ENCODE measurements at places on chromosomes 7 and 10.

DNA sequence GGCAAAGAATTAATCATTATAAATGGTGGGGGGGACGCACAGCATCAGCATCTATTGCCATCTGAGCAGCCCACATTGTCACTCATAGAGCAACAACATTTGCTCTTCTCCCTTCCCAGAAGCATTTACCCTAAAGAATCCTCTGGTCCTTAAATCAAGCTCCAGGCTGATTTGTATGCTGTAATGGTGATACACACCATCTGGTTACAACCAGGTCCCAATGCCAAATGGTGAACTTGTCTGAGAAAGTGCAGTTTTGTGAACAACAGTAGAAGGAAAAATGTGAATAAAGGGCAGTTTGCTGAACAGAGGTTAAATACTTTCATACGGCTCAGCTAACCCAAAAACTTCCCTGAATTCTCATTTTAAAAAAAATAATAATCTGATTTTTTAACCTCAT is 38.8 kb upstream of the TCF7L2 start:
- DNase-seq = no peak

DNA sequence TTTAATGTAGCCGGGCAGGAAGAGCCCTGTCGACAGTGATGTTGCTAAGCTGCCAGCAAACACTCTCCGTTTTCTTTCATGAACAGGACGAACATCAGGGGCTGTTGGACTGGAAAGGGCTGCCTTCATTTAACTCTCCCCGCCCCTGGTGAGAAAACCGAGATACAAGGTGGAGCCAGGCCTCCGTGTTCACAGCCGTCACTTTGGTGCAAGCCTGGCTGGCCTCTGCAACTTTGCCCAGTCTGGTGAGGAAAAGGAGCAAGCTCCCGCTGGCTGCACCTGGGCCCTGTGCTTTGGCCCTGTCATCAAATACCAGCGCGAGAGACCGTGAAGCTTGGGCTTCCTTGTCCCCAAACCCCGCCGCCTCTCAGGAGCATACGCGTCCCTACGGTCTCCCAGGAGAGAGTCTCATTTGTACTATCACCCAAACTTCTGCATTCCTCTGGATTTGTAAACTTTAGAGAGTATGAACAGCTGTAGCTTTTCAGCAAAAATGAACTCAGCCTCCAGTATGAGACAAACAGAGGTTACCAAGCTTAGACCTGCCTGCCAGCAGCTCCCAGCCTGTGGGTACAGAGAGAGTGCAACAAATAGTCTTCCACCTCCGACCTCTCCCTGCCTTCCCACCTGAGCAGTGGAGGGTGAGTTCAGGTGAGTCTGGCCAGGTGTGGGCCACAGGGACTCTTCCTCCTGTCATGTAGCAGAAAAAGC is 445.3 kb upstream of the MGMT start:
- no peak for DNase-seq

- DNase-seq = peak; percentile 62
Measured at GRCh38 chr7:37488163-37488764, 39.6 kb upstream of the ELMO1 start.

GRCh38 chr7:40739257-40739656 is 604.5 kb downstream of the SUGCT start:
- DNase-seq = no peak

GRCh38 chr7:103071000-103071399 is 3.6 kb downstream of the FBXL13 start:
- no peak for DNase-seq

- no peak for DNase-seq
Measured at GRCh38 chr10:48439581-48440041, 133.1 kb downstream of the MAPK8 start.

- no peak for DNase-seq
Measured at GRCh38 chr10:15898046-15898445, 37.7 kb upstream of the MINDY3 start.

- no peak for DNase-seq
Measured at GRCh38 chr7:8982338-8982992, 549.1 kb downstream of the NXPH1 start.

DNA sequence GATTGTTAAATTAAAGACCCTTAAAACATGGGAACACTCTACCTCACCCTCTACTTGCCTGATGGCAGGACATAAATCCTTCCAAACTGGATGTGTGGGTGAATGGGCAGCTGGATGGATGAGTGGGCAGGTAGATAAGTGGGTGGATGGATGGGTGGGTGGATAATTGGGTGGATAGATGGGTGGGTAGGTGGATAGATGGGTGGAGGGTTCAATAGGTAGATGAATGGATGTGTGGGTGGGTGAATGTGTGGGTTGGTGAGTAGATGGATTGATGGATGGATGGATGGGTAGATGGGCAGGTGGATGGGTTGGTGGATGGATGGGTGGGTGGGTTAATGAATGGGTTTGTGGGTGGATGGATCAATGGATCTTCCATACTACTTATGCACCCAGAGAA is 18.9 kb upstream of the FFAR4 start:
- no peak for DNase-seq

GRCh38 chr7:3106361-3106826 is 62.7 kb upstream of the CARD11 start:
- no peak for DNase-seq

DNA sequence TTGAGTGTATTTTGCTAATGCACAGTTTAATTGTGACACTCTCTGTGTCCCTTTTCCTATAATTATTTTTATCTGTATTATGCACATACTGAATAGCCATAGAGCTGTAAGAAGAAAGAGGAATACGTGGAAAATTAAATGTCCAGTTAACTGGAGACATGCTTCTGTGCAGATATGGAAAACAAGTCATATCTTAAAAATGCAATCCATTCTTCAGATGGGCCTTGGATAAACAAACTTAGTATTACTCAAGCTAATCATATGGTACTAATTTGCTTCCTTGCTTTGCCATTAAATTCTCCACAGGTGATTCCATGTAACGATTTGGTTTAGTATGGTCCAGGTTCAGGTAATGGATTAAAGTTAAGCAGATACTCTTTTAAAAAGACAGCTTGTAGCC is 201.2 kb upstream of the CELF2 start:
- no peak for DNase-seq

- DNase-seq = peak; percentile 76
Measured at GRCh38 chr10:17214971-17215781, 12.9 kb upstream of the VIM start.

GRCh38 chr10:131199646-131200045 is 111.9 kb downstream of the TCERG1L start:
- DNase-seq = no peak

GRCh38 chr7:46900312-46901263 is 681.3 kb downstream of the TNS3 start:
- no peak for DNase-seq

All from inflammatory macrophage (primary cell).